ENCODE measurements at places on chromosomes 16 and 17.
A peak's percentile ranks its signal among the peaks of the same experiment; 100 is the strongest.

- H3K4me1 ChIP-seq: peaks cover 19% of the 10 kb centered on the region
- H3K36me3 ChIP-seq: no peaks in the 10 kb centered on the region
- DNase-seq: no peak
- no peaks in the 10 kb centered on the region for H3K27me3 ChIP-seq
- no peak overlapping the region for H3K4me3 ChIP-seq
Observed at GRCh38 chr16:2025251-2025650, 1.5 kb upstream of the NHERF2 start.

DNA sequence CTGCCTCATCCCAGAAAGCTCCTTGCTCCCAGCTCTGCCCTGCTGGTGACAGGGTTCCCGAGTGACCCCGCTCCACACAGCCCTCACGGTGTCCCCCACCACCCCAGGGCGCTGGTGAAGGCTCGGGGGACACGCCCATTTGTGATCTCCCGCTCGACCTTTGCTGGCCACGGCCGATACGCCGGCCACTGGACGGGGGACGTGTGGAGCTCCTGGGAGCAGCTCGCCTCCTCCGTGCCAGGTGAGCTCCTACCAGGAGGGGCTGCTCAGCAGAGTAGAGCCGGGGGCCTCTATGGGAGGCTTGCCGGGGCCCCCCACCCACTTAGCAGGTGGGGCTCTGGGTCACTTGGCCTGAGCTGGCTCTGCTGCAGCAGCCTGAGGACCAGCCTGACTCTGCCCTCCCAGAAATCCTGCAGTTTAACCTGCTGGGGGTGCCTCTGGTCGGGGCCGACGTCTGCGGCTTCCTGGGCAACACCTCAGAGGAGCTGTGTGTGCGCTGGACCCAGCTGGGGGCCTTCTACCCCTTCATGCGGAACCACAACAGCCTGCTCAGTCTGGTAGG is 11.2 kb downstream of the GAA start:
- no peak overlapping the region for H3K4me3 ChIP-seq
- H3K27me3 ChIP-seq: no peaks in the 10 kb centered on the region
- no peaks in the 10 kb centered on the region for H3K36me3 ChIP-seq
- H3K4me1 ChIP-seq: no peaks in the 10 kb centered on the region
- H3K27ac ChIP-seq: no peak overlapping the region
- no peak for DNase-seq

GRCh38 chr16:4591191-4591590 is 23.5 kb downstream of the UBALD1 start:
- no peak overlapping the region for H3K27ac ChIP-seq
- no peaks in the 10 kb centered on the region for H3K27me3 ChIP-seq
- no peaks in the 10 kb centered on the region for H3K36me3 ChIP-seq
- no peak for DNase-seq

DNA sequence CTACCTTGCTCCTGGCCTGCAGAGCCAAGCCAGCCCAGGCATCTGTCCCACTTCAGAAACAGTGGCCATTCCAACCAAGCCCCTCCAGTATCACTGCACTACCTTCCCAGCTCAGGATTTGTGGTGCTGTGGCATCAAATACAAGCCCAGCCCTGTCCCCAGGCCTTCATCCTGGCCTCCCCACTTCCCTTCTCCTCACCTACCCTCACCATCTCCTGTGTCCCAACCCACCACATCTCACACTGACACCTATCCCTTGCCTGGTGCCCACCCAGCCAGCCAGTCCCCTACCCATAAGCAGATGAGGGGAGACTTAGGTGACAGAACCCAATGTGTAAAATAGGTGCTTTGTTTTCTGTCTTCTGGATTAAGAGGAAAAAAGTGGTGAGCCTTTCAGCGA is 66.0 kb upstream of the CDH5 start:
- H3K36me3 ChIP-seq: no peaks in the 10 kb centered on the region
- no peak for DNase-seq
- no peaks in the 10 kb centered on the region for H3K4me1 ChIP-seq
- no peaks in the 10 kb centered on the region for H3K27me3 ChIP-seq
- H3K4me3 ChIP-seq: no peak overlapping the region

DNA sequence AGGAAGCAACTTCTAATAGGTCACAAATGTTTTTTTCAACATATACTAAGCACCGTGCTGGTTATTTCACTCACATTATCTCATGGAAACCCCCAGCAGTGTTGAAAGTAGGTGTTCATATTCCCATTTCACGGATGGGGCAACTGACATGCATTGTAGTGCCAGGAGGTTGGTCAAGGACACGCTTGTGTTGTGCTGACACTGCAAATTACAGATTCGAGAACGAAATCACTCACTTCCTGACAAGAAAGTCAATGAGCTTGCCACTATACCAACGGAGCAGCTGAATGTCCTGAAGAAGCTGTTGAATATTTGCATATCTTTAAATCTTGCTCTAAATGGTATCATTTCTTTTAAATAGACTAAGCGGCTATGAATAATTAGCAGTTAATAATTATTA is 378.0 kb upstream of the C16orf82 start:
- H3K36me3 ChIP-seq: no peaks in the 10 kb centered on the region
- no peaks in the 10 kb centered on the region for H3K27me3 ChIP-seq
- H3K4me3 ChIP-seq: no peak overlapping the region
- no peaks in the 10 kb centered on the region for H3K4me1 ChIP-seq

- no peak overlapping the region for H3K27ac ChIP-seq
- no peaks in the 10 kb centered on the region for H3K27me3 ChIP-seq
- no peaks in the 10 kb centered on the region for H3K36me3 ChIP-seq
- no peak overlapping the region for H3K4me3 ChIP-seq
- no peaks in the 10 kb centered on the region for H3K4me1 ChIP-seq
Observed at GRCh38 chr16:79169239-79169638, 431.3 kb downstream of the MAF start.

- H3K4me1 ChIP-seq: no peaks in the 10 kb centered on the region
- DNase-seq: no peak
- H3K36me3 ChIP-seq: no peaks in the 10 kb centered on the region
- H3K27ac ChIP-seq: no peak overlapping the region
- H3K27me3 ChIP-seq: no peaks in the 10 kb centered on the region
Observed at GRCh38 chr16:82835487-82836155, 208.9 kb downstream of the CDH13 start.

- no peak overlapping the region for H3K27ac ChIP-seq
- H3K4me3 ChIP-seq: no peak overlapping the region
- peaks cover 5% of the 10 kb centered on the region for H3K4me1 ChIP-seq
- DNase-seq: peak; percentile 25
Observed at GRCh38 chr16:64983963-64984362, 137.9 kb downstream of the CDH11 start.

- DNase-seq: no peak
- H3K4me3 ChIP-seq: no peak overlapping the region
- no peak overlapping the region for H3K27ac ChIP-seq
- H3K27me3 ChIP-seq: no peaks in the 10 kb centered on the region
- H3K4me1 ChIP-seq: no peaks in the 10 kb centered on the region
Observed at GRCh38 chr16:7615565-7615964, 282.9 kb downstream of the RBFOX1 start.

GRCh38 chr17:42553866-42554249 is 1.1 kb downstream of the HSD17B1 start:
- no peaks in the 10 kb centered on the region for H3K27me3 ChIP-seq
- H3K27ac ChIP-seq: peak overlapping the region; percentile 72
- H3K4me3 ChIP-seq: peak overlapping the region; percentile 83
- H3K4me1 ChIP-seq: peaks cover 14% of the 10 kb centered on the region
- no peaks in the 10 kb centered on the region for H3K36me3 ChIP-seq

GRCh38 chr17:3796110-3796821 is 4.7 kb downstream of the ITGAE start:
- no peaks in the 10 kb centered on the region for H3K36me3 ChIP-seq
- DNase-seq: no peak
- H3K27me3 ChIP-seq: no peaks in the 10 kb centered on the region
- H3K27ac ChIP-seq: no peak overlapping the region
- H3K4me3 ChIP-seq: no peak overlapping the region
- H3K4me1 ChIP-seq: peaks cover 25% of the 10 kb centered on the region

- no peak overlapping the region for H3K4me3 ChIP-seq
- no peak overlapping the region for H3K27ac ChIP-seq
- DNase-seq: no peak
Observed at GRCh38 chr17:34606763-34607162, 27.4 kb downstream of the TMEM132E start.

- no peak for DNase-seq
- H3K36me3 ChIP-seq: no peaks in the 10 kb centered on the region
- H3K4me1 ChIP-seq: no peaks in the 10 kb centered on the region
- no peak overlapping the region for H3K4me3 ChIP-seq
Observed at GRCh38 chr17:56389356-56389755, 204.1 kb upstream of the NOG start.

GRCh38 chr16:30839523-30840227 is 52.7 kb upstream of the ZNF629 start:
- H3K27me3 ChIP-seq: no peaks in the 10 kb centered on the region
- H3K4me1 ChIP-seq: no peaks in the 10 kb centered on the region
- no peak overlapping the region for H3K27ac ChIP-seq
- H3K4me3 ChIP-seq: no peak overlapping the region

DNA sequence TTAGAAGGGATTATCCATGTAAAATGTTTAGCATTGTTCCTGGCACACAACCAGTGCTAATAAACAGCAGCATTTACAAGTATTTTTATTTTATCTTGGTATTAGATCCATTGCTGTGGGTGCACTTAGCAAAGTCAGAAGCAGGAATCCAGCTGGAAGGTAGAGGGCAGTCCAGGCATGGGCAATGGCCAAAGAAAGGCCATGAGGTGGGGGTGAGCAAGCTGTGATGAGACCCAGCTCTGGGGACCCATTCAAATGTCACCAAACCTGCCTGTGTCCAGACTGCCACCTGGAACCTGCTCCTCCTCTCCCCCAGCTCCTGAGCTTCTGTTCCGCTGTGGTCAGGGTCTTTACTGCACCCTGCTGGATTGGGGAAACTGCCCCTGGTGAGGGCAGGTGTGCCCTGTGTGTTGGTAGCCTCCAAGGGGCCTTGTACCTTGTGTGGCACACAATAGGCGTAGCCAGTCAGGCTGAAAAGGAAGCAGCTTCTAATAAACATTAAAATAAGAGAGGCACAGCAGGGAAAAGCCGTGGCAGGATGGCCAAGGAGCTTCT is 118.0 kb upstream of the CRHR1 start:
- no peak for DNase-seq
- H3K27me3 ChIP-seq: no peaks in the 10 kb centered on the region
- H3K27ac ChIP-seq: no peak overlapping the region
- H3K36me3 ChIP-seq: no peaks in the 10 kb centered on the region
- H3K4me3 ChIP-seq: no peak overlapping the region

- H3K4me1 ChIP-seq: peaks cover 18% of the 10 kb centered on the region
- no peaks in the 10 kb centered on the region for H3K36me3 ChIP-seq
- no peaks in the 10 kb centered on the region for H3K27me3 ChIP-seq
- H3K4me3 ChIP-seq: no peak overlapping the region
Observed at GRCh38 chr17:62625870-62626200, 1.6 kb upstream of the MRC2 start.

- H3K4me1 ChIP-seq: no peaks in the 10 kb centered on the region
Observed at GRCh38 chr16:10889855-10890254, 12.9 kb downstream of the CIITA start.

- no peak overlapping the region for H3K4me3 ChIP-seq
- no peaks in the 10 kb centered on the region for H3K27me3 ChIP-seq
- H3K27ac ChIP-seq: no peak overlapping the region
- H3K4me1 ChIP-seq: no peaks in the 10 kb centered on the region
Observed at GRCh38 chr16:9846362-9847099, 335.7 kb downstream of the GRIN2A start.

GRCh38 chr16:23948949-23949411 is 113.2 kb downstream of the PRKCB start:
- no peak overlapping the region for H3K27ac ChIP-seq
- H3K36me3 ChIP-seq: no peaks in the 10 kb centered on the region

GRCh38 chr16:54957403-54958166 is 26.9 kb downstream of the IRX5 start:
- H3K27ac ChIP-seq: no peak overlapping the region
- no peaks in the 10 kb centered on the region for H3K36me3 ChIP-seq
- H3K4me3 ChIP-seq: no peak overlapping the region
- H3K27me3 ChIP-seq: no peaks in the 10 kb centered on the region

DNA sequence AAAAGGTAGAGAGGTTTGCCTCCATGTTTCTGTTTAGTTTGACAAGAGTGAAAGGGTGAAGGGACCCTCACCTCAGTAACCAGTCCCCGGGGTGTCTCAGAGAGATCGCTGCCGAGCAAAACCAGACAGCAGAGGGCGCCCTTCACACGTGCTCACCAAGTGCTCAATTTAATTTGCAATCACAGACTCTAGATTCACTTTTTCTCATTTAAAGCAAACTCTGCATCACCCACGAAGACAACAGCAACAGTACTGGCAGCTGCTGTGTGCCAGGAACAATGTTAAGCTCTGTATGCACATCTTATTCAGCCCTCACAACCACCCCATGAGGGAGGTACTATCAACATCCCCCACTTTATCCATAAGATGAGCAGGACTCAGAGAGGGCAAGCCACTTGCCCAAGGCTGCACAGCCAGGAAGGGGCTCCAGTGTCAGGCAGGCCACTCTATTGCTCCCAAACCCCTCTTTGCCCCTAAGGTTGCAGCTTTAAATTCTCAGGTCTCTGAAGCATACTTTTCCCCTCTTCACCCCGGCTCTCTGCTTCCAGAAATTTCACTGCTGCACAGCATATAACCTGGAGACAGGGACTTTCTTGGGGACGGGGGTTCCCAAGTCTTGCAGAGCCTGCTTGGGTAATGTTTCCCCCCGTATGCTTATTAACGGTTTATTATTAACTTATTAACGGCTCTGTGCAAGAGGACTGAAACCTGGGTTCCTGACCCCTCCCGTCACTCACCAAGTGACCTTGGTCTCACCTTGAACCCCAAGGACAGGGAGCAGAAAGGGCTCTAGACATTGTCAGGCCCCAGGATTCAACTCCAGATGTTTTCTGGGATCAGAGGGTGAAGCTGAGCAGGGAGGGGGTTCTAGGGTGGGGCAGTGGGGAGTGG is 70.9 kb downstream of the CNGB1 start:
- H3K4me3 ChIP-seq: no peak overlapping the region
- no peaks in the 10 kb centered on the region for H3K4me1 ChIP-seq
- no peaks in the 10 kb centered on the region for H3K36me3 ChIP-seq
- DNase-seq: peak; percentile 66
- H3K27ac ChIP-seq: no peak overlapping the region

GRCh38 chr17:64331931-64332493 is 58.6 kb downstream of the PECAM1 start:
- peak overlapping the region; percentile 1 for H3K27ac ChIP-seq
- no peak overlapping the region for H3K4me3 ChIP-seq
- no peaks in the 10 kb centered on the region for H3K27me3 ChIP-seq
- H3K36me3 ChIP-seq: no peaks in the 10 kb centered on the region

DNA sequence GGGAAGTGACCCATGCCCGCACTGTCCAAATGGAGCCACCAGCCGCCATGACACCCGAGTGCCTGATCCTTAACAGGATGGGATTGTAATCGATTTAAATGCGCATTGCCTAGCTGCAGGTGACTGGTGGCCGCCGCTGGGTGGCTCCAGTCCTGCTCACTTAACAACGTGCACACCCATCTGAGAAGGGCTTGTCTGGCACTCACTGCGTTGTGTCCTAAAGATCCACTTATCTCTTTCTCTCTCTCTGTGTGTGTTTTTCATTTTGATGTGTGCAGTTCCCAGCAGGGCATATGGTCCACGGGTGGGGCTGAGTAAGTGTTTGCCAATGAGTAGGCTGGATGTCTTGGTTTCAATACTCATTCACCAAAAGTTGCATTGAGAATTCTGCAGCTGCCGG is 80.6 kb downstream of the IRF8 start:
- no peaks in the 10 kb centered on the region for H3K27me3 ChIP-seq
- H3K36me3 ChIP-seq: no peaks in the 10 kb centered on the region
- no peak overlapping the region for H3K27ac ChIP-seq
- H3K4me1 ChIP-seq: no peaks in the 10 kb centered on the region
- H3K4me3 ChIP-seq: no peak overlapping the region
- no peak for DNase-seq
